Upper lobe of right lung (tissue), 1 donor: ENCODE measurements at places on chromosomes 1 and 21. TPM values are rescaled to one million over a fixed set of nuclear protein-coding genes. Genes with fewer than 3 reads are reported as not detected.

DNA sequence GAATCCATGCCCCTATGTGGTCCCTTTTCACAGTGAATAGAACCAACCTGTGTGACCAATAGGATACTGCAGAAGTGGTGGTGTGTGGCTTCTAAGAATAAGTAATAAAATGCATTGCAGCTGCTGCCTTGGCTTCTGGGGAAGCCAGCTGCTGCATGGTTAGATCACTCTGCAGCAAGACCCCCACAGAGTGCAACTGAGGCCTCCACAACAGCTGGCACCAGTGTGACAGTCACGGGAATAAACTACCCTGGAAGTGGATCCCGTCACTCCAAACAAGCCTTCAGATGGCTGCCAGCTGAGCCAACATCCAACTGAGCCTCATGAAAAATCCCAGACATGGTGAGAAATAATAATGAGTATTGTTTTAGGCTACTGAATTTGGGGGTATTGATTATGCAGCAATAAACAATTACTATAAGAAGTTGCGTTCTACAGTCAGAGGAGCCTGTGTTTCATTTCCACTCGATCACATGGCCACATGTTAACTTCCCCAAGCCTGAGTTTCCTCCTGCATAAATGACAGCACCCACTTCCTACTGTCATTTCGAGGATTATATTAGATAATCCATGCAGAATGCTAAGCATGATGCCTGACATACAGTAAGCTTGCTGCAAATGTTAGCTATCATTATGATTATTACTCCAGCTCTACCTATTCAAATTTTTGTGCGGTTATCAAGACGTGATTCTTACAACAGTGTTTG lies 20.8 kb upstream of the COG2 start:
- DNase-seq: no peak
- H3K4me1 ChIP-seq: peaks cover 3% of the 10 kb centered on the region
- H3K36me3 ChIP-seq: no peaks in the 10 kb centered on the region
- H3K27me3 ChIP-seq: no peaks in the 10 kb centered on the region
- no peak overlapping the region for H3K27ac ChIP-seq
- no peak overlapping the region for H3K4me3 ChIP-seq

DNA sequence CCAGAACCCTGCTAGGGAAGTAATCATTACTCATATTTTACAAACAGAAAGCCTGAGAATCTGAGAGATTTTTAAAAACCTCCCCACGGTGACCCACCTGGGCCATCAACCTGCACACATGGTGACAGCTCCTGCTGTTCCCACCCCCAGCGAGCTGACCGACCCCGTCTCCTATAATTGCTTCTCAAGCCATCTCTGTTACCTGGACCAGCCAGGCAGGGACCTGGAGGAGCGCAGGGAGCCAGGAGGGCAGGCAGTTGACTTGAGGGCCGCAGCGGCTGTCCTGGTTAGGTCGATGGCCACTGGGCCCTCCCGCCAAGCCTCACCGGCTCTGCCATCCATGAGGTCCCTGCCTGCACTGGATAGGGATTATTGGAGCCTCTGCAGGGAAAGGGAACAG lies 7.7 kb downstream of the TFF2 start:
- no peak overlapping the region for H3K4me3 ChIP-seq
- no peak for DNase-seq
- H3K27me3 ChIP-seq: no peaks in the 10 kb centered on the region
- no peaks in the 10 kb centered on the region for H3K36me3 ChIP-seq

- H3K36me3 ChIP-seq: no peaks in the 10 kb centered on the region
- no peak for DNase-seq
- H3K4me1 ChIP-seq: no peaks in the 10 kb centered on the region
- H3K4me3 ChIP-seq: no peak overlapping the region
- no peaks in the 10 kb centered on the region for H3K27me3 ChIP-seq
- H3K27ac ChIP-seq: no peak overlapping the region
These were observed 55.8 kb upstream of the PDE9A start for GRCh38 chr21:42597487-42598158.

- H3K4me1 ChIP-seq: no peaks in the 10 kb centered on the region
- DNase-seq: no peak
- no peak overlapping the region for H3K4me3 ChIP-seq
- H3K36me3 ChIP-seq: no peaks in the 10 kb centered on the region
- no peak overlapping the region for H3K27ac ChIP-seq
These were observed 47.1 kb upstream of the LRRC3 start for GRCh38 chr21:44408226-44408625.

DNA sequence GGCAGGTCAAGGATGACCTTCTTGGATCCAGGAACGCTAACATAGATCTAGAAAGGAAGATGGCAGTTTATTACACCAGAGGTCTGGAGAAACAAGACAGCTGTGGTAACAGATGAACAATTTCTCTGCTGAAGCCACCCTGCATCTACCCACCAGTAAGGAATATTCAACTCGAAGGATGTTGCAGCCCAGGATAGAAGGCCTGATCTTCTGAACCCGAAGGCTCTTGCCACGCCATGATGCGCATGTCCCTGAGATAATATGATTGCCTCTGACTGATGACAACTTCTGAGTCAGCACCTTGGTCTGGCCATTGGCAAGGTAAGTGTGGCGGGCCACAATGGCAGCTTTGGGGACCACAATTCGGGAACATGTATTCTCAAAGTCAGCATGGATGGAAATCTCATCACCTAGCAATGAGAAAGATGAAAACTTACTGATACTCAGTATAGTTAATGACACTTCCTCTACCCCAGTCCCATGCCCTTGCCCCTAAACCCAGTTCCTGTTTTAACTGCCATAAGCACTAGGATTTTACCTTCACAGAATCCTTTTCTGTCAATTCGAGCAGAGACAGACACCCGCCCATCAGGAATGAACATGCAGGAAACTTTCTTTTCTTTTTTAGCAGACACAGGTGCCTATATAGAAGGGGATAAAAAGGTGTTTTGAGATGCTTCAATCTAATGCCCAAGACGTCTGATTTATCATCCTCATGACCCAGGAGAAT lies 1.8 kb downstream of the TXNIP start:
- peaks cover 48% of the 10 kb centered on the region for H3K4me1 ChIP-seq
- H3K36me3 ChIP-seq: peaks cover 36% of the 10 kb centered on the region
- DNase-seq: no peak
- H3K27me3 ChIP-seq: no peaks in the 10 kb centered on the region
- H3K27ac ChIP-seq: peak overlapping the region; percentile 99

Gene C8A
- not detected for total RNA-seq
